Frontal cortex (tissue), 4 donors: ENCODE measurements at places on chromosomes 12 and 14. TPM values are rescaled to one million over a fixed set of nuclear protein-coding genes. Genes with fewer than 3 reads are reported as not detected.

The CD163L1 gene
- total RNA-seq: 5.7 TPM

The RPS6KL1 gene
- total RNA-seq: 23.6 TPM

The PPP4R4 gene
- total RNA-seq: 1.6 TPM

The ANG gene
- 0.82 TPM for total RNA-seq

GRCh38 chr14:77024171-77024691, 4.3 kb downstream of the IRF2BPL start:
- DNase-seq: no peak

The ITGA7 gene
- 3.7 TPM for total RNA-seq

The ABCD2 gene
- 18.3 TPM for total RNA-seq

DNA sequence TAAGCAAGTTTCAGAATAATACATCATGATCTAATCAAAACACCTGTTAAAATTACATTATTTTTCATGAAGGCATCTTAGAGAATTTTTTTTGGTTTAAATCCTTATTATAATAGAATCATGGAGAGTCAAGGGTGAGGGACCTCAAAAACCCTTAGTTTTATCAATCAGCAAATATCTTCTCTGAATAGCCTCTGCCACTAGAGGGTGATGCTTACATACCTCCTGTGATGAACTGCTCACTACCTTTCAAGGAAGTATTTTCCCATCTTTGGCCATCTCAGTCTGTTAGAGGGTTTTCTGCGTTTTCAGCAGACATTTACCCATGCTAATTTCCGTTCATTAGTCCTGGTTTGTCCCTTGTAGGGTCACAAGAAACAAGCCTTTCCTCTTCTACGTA, 200.2 kb downstream of the TRHDE start:
- no peak for DNase-seq

The GNB3 gene
- 1.2 TPM for total RNA-seq

The KRT2 gene
- total RNA-seq: not detected

GRCh38 chr14:64119500-64119899, 174.7 kb downstream of the ESR2 start:
- no peak for DNase-seq

- DNase-seq: no peak
Measured at GRCh38 chr14:95486875-95487668, 29.4 kb downstream of the SYNE3 start.

GRCh38 chr14:88002421-88003075, 2.4 kb upstream of the GPR65 start:
- no peak for DNase-seq

The FAM186B gene
- 0.41 TPM for total RNA-seq

DNA sequence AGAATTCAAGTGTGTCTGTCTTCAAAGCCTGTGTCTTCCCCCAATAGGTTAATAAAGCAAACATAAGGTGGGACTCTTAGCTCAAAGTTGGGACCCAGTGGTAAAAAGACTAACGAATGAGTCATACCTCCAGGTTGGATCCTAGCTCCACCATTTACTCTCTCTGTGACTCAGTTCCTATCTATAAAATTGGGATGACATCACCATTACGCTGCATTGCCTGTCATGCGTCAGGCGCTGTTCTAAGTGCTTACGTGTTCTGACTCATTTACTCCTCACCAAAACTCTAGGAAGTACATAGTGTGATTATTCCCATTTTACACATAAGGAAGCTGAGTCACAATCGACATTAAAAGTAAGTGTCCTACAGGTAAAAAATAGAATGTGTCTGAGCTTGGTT, 915.8 kb downstream of the VRK1 start:
- no peak for DNase-seq
